ENCODE measurements at places on chromosomes 12 and 14. TPM values are rescaled to one million over a fixed set of nuclear protein-coding genes. Genes with fewer than 3 reads are reported as not detected.

The SIX4 gene
- 18.3 TPM for total RNA-seq

The C14orf39 gene
- total RNA-seq = not detected

GRCh38 chr12:52404951-52405350, 1.2 kb downstream of the KRT82 start:
- DNase-seq = no peak

- DNase-seq = no peak
Measured at GRCh38 chr12:3579446-3580093, 88.6 kb downstream of the PRMT8 start.

Data from fibroblast of lung (primary cell).